ENCODE measurements at places on chromosomes 1 and 21.

GRCh38 chr1:205667909-205668643, 12.2 kb downstream of the SLC45A3 start:
- no peaks in the 10 kb centered on the region for H3K36me3 ChIP-seq
- H3K4me1 ChIP-seq: peaks cover 11% of the 10 kb centered on the region
- H3K27ac ChIP-seq: no peak overlapping the region
- no peak for DNase-seq
- H3K4me3 ChIP-seq: no peak overlapping the region
- H3K27me3 ChIP-seq: peaks cover 2% of the 10 kb centered on the region

DNA sequence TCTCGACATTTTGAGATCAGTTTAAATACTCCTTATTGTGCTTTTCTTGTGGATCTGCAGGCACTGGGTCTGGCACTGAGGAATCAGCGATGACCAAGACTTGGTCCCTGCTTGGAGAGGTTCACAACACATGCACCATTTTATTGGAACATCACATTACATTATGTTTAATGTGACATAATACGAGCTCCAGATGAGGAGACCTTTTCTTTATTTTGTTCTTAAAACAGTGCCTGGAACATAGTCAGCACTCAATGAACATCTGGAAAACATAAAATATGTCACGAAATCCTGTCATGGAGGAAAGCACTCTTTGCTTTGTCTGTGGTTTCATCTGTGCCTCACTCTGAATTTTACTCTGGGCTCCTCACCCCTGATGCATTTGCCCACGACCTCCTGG, 110.7 kb downstream of the ST6GALNAC3 start:
- no peak overlapping the region for H3K27ac ChIP-seq
- DNase-seq: no peak
- no peak overlapping the region for H3K4me3 ChIP-seq
- no peaks in the 10 kb centered on the region for H3K27me3 ChIP-seq
- H3K36me3 ChIP-seq: no peaks in the 10 kb centered on the region

DNA sequence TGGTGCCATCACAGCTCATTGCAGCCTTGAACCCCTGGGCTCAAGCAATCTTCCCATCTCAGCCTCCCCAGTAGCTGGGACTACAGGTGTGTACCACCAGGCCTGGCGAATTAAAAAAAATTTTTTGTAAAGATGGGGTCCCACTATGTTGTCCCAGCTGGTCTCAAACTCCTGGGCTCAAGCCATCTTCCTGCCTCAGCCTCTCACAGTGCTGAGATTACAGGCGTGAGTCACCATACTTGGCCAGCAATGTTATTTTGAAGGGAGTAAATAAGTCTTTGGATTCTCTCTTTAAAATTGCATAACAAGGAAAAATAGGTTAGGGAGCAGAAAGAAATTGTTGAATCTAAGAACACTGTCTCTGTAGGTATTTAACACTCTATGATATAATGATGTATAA, 111.3 kb downstream of the RPS6KC1 start:
- no peaks in the 10 kb centered on the region for H3K4me1 ChIP-seq
- no peaks in the 10 kb centered on the region for H3K27me3 ChIP-seq
- H3K27ac ChIP-seq: no peak overlapping the region
- H3K4me3 ChIP-seq: no peak overlapping the region
- DNase-seq: no peak

DNA sequence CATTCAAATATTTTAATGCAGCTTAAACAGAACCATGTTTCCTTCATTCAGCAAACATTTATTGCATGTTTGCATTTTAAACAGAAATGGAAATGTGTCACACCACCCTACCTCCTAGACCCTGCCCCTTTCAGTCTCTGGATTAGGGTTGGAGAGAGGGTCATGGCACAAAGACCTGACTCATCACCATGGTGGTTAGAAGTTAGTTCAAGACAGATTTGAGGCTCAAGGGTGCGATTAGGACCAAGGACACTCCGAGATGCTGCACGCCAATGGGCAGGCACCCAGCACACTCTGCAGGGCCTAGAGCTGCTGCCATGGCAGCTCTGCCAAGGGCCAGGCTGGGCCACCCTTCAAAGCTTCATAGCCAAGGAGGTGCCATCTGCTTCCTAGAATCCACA, 86.9 kb downstream of the NAV1 start:
- H3K36me3 ChIP-seq: no peaks in the 10 kb centered on the region
- H3K4me3 ChIP-seq: no peak overlapping the region
- no peaks in the 10 kb centered on the region for H3K27me3 ChIP-seq
- no peaks in the 10 kb centered on the region for H3K4me1 ChIP-seq

DNA sequence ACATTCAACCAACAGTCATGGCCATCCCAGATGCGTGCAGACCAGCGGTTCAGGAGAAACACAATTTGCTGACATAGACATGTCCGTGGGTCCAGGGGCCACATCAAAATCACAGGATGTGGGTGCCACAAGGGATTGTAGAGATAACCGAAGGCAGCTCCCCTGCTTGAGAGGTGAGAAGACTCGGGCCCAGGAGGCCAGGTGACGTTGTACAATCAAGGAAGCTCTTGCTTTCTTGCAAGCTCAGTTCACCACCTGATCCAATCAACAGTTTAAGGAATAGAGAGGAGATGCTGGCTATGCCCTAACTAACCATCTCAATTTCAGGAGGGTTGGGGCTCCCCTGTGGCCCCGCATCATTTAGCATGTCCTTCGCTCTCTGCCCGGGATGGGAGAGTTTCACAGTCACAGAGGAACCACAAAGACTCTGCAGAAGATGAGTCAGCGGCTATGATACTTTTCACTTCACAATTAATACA, 19.5 kb downstream of the UBASH3A start:
- no peak overlapping the region for H3K27ac ChIP-seq
- peaks cover 70% of the 10 kb centered on the region for H3K4me1 ChIP-seq
- peaks cover 87% of the 10 kb centered on the region for H3K36me3 ChIP-seq
- no peak for DNase-seq

- no peak for DNase-seq
- no peaks in the 10 kb centered on the region for H3K36me3 ChIP-seq
- H3K27me3 ChIP-seq: peaks cover 68% of the 10 kb centered on the region
- H3K4me3 ChIP-seq: no peak overlapping the region
- H3K4me1 ChIP-seq: no peaks in the 10 kb centered on the region
- no peak overlapping the region for H3K27ac ChIP-seq
Measured at GRCh38 chr1:117638141-117638540, 32.3 kb downstream of the TENT5C start.

GRCh38 chr1:234555390-234556024, 54.5 kb downstream of the IRF2BP2 start:
- no peak overlapping the region for H3K27ac ChIP-seq
- no peaks in the 10 kb centered on the region for H3K27me3 ChIP-seq
- H3K4me1 ChIP-seq: no peaks in the 10 kb centered on the region
- H3K4me3 ChIP-seq: no peak overlapping the region
- DNase-seq: no peak

- no peaks in the 10 kb centered on the region for H3K4me1 ChIP-seq
- no peak overlapping the region for H3K4me3 ChIP-seq
- no peaks in the 10 kb centered on the region for H3K27me3 ChIP-seq
Measured at GRCh38 chr1:205983925-205984725, 19.1 kb downstream of the RAB7B start.

- H3K27me3 ChIP-seq: no peaks in the 10 kb centered on the region
- no peak overlapping the region for H3K27ac ChIP-seq
- no peaks in the 10 kb centered on the region for H3K4me1 ChIP-seq
- H3K4me3 ChIP-seq: no peak overlapping the region
- no peaks in the 10 kb centered on the region for H3K36me3 ChIP-seq
Measured at GRCh38 chr1:114310695-114311271, 157.1 kb upstream of the SYT6 start.

DNA sequence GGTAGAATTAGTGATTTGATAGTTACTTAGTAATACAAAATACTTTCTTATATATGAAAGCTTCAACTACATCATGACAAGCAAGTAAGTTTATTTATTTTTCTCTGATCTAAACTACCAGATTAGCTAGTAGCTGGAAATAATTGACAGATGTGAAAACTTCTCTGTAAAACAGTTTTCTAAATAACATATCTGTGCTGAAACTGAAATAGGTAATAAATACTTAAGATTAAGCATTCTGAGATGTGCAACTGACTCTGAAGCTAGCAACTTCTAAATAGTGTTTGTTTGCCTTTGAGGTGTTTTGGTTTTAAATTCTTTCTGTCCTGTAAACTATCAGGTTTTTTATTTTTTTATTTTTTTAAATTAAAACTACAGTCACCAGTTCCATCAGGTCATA, 18.5 kb upstream of the LHX8 start:
- no peaks in the 10 kb centered on the region for H3K27me3 ChIP-seq
- H3K27ac ChIP-seq: no peak overlapping the region
- no peaks in the 10 kb centered on the region for H3K4me1 ChIP-seq
- no peak overlapping the region for H3K4me3 ChIP-seq
- DNase-seq: no peak

GRCh38 chr1:229195246-229195645, 75.7 kb upstream of the RAB4A start:
- peaks cover 6% of the 10 kb centered on the region for H3K4me1 ChIP-seq
- H3K27me3 ChIP-seq: no peaks in the 10 kb centered on the region
- H3K4me3 ChIP-seq: no peak overlapping the region
- no peak for DNase-seq
- no peak overlapping the region for H3K27ac ChIP-seq
- H3K36me3 ChIP-seq: no peaks in the 10 kb centered on the region

All from thymus (tissue), 14 donors.